ENCODE measurements at places on chromosomes 11 and 22.

DNA sequence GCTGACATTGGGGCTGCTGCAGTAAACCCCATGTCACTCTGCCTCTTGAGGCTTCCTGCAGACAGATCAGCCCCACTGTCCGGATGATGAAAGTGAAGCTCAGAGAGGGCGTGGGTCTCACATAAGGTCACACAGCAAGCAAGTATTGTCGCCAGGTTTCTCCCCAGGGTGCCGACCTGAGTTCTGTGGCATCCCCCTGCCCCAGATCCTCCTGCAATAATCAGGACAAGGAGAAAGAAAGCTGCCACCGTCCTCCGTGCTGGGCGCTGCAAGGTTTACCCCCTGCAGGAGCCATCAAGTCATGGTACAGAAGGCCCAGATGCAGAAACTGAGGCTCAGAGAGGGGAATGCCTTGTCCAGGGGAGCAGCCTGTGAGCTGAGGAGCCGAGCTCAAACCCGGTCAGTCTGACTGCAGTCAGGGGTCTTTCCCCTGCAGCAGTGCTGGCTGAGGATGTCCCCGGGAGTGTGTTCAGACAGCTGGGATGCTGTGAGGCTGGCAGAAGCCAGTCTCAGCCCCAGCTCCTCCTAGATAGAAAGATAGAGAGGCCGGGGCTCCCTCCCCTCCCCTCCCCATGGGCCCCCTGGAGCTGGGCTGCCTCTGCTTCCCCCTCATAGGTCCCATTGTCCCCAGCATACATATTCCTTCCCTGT is 13.2 kb downstream of the EMID1 start:
- no peak for DNase-seq

- DNase-seq = no peak
Observed at GRCh38 chr11:17564687-17565042, 17.6 kb downstream of the OTOG start.

DNA sequence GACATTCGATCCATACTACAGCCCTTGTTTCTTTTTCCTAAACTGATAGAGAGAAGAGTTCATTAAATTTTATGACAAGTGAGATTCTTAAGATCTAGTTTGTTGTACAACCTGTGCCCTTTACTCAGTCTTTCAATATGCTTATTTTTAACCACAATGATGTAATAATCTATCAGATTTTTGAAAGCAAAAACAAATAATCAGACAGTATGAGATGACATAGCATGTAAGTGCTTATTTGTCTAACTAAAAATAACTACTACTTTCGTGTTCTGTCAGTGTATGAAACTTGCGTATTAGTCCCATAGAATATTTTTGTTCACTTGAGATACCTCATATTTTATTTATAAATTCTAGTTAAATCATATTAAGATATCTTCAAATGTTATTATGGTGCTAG is 33.2 kb downstream of the RAB39A start:
- no peak for DNase-seq

DNA sequence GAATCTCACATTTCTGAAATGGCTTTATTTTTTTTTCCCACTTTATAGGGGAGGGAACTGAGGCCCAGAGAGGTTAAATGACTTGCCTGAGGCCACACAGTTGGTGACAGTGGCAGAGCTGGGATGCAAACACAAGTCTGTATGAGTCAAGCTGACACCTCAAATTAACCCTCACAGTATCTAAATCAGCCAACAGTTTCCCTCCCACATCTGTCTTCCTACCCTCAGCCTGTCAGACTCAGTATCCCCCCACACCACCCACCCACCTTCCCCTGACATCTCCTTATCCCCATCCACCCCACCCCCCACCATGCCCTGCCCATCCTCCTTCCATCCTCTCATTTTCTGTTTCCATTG is 95.2 kb downstream of the TP53I11 start:
- no peak for DNase-seq

DNA sequence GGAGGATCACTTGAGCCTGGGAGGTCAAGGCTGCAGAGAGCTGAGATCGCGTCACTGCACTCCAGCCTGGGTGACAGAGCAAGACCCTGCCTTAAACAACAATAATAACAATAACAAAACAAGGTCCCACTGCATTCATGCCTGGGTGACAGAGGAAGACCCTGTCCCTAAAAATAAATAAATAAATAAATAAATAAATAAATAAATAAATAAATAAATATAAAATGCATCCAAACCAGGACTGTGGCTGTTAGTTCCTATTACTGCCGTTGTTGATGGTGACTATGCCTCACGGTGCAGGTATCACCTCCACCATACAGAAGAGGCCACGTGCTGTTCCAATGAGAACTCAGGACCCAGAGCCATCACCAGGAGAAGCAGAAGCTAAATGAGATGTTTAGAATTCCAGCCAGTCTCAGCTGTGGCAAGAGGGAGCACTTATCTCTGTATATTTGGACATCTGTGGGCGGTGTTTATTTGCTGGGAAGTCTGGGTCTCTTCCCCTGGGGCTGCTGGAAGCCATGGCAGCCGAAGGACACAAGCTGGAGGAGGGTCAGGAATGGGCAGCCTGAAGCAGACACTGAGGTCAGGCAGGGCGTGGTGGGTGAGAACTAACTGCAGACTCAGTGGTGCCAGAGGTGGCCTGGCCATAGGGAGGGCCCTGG is 21.6 kb downstream of the C11orf86 start:
- DNase-seq = no peak

DNA sequence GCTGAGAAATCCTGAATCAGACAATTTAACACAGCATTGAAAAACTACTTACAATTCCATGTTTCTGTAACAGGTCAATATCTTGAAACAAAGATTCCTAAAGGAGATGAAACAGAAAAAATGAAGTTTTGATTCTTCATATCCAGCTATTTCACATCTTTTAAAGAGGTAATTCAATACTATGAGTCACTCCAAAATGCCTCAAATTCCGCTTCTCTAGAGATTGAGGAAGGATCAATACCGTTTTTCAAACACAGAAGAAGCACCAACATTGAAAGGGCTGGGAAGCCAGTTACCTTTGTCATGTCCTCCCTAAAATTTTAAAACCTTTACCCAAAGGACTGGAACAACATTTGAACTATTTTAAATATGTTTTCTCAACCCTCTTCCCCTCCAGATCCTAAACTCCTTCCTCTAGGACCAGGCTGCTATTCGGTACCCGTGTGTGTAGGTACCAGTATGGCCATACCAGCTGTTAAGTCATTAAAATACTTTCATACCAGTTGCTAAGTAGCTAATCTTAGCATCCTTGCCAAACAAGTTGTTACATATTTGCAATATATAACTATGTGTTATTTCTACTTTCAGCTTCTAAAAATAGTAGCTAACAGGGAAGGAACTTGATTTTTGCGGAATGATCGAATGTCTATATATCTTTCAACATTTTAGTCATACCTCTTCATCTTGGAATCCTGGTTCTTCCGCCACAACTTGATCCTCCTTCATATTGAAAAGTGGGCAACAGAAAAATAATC is 2.3 kb downstream of the DMC1 start:
- no peak for DNase-seq

DNA sequence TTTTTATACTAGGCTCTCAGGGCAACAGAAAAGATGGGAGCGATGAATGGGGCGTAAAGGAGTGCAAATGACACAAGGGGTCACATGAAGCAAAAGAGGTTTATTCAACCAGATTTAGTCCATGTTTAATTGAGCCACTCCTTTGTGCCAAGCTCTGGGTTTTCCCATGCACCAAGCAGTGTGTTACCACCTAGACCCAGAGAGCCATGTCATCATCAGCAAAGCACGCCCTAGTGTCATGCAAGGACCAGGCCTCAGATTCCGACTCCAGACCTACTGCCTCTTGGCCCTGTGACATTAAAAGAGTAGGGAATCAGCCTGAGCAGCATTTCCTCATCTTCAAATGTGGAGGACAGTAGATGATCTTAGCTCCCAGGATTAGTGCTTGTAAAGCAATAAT is 1.1 kb upstream of the IGLL5 start:
- no peak for DNase-seq

DNA sequence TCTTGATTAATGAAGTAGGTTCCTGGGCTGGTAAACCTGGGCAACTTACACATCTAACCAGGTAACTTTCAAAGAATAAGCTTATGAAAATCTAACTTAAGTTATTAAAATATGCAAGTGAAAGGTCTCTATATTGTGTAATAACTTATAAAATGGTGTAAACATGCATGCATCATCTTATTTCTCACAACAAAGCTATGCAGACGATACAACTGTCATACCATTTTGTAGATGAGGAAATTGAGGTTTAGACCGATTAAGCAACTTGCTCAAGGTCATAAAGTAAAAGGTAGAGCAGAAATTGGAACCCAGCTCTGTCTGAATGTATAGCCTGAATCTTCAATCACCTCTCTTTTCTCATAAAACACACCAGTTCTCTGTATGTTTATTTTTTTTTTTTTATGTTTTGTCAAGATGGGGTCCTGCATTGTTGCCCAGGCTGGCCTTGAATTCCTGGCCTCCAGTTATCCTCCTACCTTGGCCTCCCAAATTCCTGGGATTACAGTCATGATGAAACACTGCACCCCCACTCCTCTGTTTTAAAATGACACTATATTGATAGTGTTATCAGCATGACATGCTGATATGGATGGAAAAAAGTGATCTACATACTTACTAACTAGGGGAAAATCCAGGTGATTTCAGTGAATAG is 109.6 kb downstream of the SGSM3 start:
- no peak for DNase-seq

- no peak for DNase-seq
Observed at GRCh38 chr11:12122083-12122482, 11.7 kb downstream of the MICAL2 start.

DNA sequence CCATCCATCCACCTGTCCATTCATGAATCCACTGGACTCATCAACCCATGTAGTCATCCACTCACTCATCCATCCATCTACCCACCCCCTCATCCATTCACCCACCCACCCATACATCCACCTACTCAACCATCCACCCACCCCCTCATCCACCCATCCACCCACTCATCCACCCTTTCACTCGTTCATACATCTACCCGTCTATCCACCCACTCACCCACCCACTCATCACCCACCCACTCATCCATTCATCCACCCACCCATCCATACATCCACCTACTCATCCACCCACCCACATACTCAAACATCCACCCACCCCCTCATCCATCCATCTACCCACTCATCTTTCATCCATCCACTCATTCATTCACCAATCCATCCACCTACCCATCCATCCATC is 37.7 kb downstream of the RTL6 start:
- DNase-seq = no peak

- no peak for DNase-seq
Observed at GRCh38 chr11:96102664-96103078, 178.8 kb upstream of the MTMR2 start.

GRCh38 chr22:48892578-48893287 is 934.9 kb downstream of the BRD1 start:
- DNase-seq = no peak

DNA sequence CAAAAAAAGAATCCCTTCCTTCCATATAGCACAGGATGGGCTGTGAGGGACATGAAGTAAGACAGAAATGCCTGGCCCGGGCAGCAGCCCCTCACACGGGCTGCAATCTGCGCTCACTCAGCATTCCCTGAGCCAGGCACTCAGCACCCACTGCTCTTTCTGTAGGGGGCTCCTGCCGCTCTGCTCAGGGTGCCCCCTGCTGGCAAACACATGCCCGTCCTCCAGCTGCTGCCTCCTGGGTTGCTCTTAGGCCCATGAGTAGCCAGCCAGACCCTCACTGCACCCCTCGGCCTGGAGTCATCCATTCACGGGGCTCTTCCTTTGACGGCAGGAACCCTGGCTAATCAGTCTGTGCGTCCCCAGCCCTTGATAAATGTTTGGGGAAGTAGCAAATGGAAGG is 6.9 kb downstream of the MCAT start:
- peak; percentile 42 for DNase-seq

DNA sequence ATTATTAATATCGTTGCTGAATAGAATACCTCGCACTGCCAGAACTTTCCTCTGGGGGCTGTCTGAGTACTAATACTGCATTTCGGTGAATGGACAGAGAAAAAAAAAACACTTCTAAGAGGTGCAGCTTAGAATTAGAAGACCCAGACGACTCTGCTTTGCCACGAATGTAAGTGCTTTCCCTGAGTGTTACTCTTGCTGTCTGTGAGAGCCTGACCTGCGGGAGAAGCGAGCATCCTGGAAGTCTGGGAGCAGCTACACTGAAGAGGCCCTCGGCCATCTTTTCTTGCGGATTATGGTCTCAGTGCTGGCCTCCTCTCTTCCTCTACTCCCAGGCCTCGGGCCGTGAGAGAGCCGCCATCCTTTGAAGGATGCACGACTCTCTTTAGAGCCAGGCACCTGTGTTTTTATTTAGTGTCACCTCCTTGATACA is 94.9 kb downstream of the SCN3B start:
- no peak for DNase-seq

GRCh38 chr11:78061921-78062311 is 1.7 kb upstream of the THRSP start:
- no peak for DNase-seq

- no peak for DNase-seq
Observed at GRCh38 chr11:70209391-70209912, 6.4 kb downstream of the FADD start.

GRCh38 chr22:37601540-37602442 is 6.8 kb upstream of the GGA1 start:
- DNase-seq = no peak

GRCh38 chr11:13291800-13292199 is 14.2 kb downstream of the BMAL1 start:
- DNase-seq = no peak

DNA sequence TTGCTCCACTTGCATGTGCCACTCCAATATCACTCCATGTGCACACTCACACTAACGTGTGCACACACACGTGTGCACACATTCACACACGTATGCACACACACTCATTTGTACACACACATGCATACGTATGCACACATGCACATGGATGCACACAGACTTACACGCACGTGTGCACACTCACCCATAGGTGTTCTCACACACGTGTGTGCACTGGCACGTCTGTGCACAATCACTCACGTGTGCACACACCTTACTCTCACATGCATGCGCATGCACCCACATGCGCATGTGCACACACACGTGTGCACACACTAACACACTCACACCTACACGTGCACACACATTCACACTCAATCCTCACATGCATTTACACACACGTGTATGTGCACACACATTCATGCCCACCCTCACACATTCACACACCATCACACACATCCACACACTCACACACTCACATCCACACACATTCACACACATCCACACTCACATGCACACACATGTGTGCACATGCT is 9.3 kb upstream of the MS4A15 start:
- no peak for DNase-seq

DNA sequence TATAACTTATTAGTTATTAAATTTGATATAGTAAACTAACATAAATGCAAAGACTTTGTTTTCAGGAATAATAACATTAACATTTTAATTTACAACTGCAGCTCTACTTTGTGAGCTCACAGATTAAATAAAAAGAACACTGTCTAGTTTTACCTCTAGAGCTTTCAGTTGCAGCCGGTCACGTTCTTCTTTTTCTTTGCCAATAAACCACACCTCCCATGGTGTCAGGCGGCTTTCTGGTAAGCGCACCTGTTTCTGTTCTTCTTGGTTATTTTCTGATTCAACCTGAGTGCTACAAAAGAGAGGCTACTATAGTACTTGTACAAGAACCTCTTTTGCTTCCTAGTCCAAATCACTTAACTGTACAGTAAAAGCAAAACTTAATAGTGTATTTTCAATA is 5.8 kb downstream of the CCDC34 start:
- no peak for DNase-seq

GRCh38 chr11:74744277-74744676 is 4.4 kb upstream of the RNF169 start:
- no peak for DNase-seq

GRCh38 chr22:46040471-46041465 is 63.8 kb upstream of the WNT7B start:
- DNase-seq = peak; percentile 13
